ENCODE measurements at places on chromosomes 7 and 10.

GRCh38 chr7:48636391-48637015 is 287.8 kb upstream of the CDC14C start:
- no peak for DNase-seq

DNA sequence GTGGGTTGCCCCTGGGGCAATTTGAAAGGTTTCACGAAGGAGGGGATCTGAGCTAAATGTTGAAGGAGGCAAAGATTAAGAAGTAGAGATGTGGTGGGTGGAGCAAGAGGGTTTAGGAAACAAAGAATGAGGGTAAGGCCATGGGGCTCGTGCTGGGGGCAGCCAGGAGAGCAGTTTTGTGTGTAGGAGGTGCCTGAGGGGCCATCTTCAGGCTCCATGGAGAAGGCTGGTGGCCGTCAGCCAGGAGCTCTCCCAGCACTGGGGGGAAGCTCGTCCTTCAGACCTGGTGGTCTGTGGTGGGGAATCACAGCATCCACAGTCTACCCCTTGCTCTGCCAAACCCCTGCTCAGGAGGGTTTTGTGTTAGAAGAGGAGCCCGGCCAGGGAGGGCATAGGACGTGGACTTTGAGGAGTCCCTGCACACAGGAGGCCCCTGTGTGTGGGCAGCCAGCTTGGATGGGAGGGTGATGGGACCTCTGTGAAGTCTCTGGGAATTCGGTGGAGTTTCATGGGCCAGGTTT is 11.8 kb upstream of the CXCL12 start:
- no peak for DNase-seq

GRCh38 chr10:73759512-73760115 is 15.4 kb downstream of the SEC24C start:
- DNase-seq = no peak

DNA sequence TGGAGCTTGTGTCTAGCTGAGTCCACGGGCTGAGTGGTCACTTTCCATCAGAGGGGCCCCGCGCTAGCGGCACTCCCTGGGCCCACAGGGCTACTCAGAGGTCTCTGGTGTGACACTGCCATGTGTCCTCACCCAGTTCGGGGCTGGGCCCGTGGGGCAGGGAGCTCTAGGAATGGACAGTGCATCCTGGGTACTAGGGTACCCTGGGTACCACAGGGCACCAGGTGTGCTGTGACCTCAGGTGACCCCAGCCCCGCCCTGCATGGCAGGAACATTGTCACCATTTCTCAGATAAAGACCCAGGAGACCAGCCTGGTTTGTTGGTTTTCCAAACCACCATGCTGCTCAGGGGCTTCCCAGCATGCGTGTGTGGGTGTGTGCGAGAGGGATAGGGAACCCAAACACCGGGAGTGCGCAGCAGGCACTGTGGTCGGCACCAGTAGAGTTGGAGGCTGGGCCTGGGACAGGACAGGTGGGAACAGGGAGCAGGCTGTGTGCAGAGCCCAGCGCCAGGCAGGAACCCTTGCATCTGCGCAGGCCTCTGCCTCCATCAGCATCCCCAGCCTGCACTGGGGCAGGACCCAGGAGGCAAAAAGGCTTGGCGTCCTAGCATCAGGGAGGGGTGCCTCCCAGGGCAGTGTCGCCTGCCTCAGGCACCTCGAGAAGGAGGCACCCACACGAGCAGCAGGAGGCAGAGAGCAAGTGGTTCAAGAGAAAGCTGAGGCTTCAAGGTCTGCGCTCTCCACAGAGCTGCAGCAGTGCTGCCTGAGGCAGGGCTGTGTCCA is 19.4 kb upstream of the CSGALNACT2 start:
- DNase-seq = no peak

DNA sequence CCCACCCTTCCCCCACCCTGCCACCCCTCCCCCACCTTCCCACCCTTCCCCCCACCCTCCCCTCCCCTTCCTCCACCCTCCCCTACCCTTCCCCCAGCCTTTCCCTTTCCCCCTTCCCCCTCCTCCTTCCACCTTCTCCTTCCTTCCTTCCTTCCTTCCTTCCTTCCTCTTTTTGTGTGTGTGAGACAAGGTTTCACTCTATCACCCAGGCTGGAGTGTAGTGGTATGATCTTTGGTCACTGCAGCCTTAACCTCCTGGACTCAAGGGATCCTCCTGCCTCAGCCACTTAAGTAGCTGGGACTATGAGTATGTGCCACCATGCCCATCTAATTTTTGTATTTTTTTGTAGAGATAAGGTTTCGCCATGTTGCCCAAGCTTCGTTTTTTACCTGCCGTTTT is 35.2 kb downstream of the CYP17A1 start:
- DNase-seq = no peak

DNA sequence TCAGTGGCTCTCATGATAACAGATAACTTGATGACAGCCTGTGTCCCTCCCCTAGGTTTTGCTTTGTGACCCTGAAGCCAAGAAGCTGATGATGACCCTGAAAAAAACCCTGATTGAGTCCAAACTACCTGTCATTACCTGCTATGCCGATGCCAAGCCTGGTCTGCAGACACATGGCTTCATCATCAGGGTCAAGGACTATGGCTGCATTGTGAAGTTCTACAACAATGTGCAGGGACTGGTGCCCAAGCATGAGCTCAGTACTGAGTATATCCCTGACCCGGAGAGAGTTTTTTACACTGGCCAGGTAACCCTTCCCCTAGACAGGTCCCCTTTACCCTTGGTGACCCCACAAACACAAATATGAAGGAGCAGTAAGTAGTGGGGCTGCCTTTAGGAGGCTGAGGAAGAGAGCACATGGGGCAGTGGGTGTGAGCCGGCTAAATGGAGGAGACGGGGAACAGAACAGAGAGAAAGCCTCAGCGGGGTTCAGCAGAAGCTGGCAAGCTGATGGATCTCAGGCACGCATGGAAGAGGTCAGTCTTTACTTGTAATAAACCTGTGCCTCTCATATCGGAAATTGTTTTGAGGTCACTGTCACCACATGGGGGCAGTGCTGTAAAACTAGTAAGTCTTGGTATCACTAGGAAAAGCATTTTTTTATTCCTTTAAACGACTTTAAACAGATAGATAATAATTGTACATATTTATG is 20.2 kb downstream of the PDCD11 start:
- peak; percentile 19 for DNase-seq

GRCh38 chr10:102247734-102248133 is 2.4 kb downstream of the GBF1 start:
- no peak for DNase-seq

DNA sequence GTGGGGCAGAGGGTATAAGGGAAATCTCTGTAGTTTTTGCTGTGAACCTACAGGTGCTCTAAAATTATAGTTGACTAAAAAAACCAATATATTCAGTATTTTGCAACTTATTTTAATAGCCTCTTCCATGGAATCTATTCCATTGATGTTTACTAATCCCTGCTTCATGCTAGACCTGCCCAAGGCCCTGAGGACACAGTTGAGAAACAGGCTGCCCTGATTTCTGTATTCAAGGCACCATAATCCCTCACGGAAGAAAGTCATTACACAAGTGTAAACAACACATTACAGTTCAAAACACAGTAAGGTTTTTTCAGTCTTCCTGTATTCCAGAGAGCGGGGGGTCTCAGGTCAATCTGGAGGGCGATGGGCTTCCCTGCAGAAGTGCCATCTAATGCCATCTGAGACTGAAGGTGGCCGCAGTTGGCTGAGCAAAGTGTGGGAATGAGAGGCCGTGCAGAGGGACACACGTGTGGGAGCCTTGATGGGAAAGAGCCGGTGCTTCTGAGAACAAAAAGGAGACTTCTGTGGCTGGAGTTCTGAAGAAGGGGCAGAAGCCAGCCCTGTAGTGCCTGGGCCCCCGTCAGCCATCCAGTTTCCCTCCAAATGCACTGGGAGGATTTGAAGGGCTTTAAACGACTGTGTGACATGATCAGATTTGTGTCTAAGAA is 146.9 kb downstream of the PTPN20 start:
- DNase-seq = no peak

DNA sequence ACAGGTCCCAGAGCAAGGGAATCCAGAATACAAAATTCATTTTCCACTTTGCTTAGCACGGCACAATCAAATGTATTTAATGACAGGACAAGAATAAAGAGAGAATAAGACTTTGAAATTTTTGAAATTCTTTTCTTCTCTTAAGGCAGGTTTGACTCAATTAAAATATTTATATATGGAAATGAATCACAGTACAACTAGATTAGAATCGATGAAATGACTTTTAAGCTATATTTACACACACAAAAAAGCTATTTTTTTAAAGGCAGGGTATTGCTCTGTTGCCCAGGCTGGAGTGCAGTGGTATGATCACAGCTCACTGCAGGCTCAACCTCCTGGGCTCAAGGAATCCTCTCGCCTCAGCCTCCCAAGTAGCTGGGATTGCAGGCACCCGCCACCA is 265.4 kb upstream of the SLC26A5 start:
- DNase-seq = no peak

GRCh38 chr10:33501161-33501560 is 166.7 kb upstream of the NRP1 start:
- no peak for DNase-seq

DNA sequence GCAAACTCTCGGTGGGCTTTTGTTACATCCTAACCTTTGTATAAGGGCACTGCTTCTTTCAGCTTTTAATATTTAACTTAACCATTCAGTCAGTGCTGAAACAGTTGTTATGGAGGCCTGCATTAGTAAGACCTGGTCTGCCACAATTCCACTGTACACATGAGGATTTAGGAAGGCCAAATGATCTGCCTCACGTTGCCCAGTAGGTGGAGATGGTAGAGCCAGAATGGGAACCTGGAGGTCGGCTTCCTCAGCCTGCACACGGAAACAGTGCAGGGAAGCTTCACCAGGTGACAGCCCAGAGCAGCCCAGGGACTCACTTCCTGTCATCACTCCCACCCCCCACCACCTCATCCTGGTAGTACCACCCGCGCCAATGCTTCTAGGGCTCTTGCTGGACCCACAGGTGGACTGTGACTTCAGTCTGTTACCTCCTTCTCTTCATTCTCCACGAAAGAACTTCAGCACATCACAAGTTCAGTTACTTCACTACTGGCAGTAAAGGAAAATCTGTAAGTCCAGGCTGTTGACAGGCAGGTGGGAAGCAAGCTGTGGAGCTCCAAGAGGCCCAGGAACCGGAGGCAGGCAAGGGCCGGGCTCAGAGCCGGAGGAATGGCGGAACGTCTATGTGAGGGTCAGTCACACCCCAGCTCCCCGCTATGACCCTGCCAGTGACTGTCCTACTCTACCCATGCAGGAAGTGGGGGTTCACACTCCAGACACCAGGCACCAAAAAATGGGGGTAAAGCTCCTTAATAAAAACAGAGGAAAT is 480.3 kb upstream of the C7orf33 start:
- no peak for DNase-seq

DNA sequence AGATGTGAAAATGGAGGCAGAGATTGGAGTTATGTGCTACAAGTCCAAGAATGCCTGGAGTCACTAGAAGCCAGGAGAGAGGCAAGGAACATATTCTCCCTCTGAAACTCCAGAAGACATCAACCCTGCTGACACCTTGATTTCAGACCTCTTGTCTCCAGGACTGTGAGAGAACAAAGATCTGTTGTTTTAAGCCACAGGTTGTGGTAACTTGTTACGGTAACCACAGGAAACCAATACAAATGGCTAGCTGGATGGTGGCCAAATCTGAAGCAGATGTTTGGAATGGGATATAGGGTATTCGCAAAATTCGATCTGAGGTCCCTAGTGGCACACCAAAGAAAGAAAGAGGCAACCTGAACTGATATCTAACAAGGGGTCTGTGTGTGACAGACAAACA is 129.0 kb downstream of the HERPUD2 start:
- DNase-seq = no peak

GRCh38 chr7:17402628-17403278 is 104.3 kb downstream of the AHR start:
- DNase-seq = no peak

GRCh38 chr7:92133737-92134270 is 473 bp downstream of the CYP51A1 start:
- DNase-seq = peak; percentile 12

DNA sequence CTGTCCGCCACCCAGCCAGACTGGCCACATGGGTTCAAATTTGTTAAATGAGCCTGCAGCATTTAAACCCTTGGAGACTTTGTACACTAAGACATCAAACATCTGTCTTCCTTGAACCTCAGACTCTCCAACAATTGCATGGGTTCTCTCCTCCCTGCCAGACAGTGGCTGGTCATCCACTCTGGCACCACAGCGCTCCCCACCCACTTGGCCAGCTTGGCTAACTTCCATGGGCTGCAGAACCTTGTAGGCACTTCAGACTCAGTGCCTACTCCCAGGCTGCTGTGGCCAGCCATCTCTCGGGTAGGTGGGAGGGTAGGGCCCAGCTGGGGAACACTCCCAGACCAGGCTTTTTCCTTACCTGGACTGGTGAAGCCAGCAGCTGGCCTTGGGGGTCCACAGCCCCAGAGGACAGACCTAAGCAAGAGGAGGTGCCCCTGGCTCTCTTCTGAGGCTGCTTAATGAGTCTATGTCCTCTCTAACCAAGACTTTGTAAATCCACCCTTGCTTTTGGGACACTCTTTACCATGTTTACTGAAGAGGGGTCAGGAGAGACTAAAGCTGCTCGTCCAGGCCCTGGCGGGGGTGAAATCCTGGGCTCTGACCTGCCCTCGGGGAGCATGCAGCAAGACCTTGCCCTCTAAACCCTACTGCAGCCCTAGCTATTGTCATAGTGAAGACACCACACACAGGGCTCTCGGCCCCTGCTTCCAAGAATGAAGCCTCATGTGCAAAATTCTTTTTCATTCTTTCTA is 82.7 kb downstream of the ARHGAP22 start:
- DNase-seq = no peak

Data from esophagus squamous epithelium (tissue), 5 donors.